Cortex of kidney (tissue), 1 donor: ENCODE measurements at places on chromosomes 16 and 17.

DNA sequence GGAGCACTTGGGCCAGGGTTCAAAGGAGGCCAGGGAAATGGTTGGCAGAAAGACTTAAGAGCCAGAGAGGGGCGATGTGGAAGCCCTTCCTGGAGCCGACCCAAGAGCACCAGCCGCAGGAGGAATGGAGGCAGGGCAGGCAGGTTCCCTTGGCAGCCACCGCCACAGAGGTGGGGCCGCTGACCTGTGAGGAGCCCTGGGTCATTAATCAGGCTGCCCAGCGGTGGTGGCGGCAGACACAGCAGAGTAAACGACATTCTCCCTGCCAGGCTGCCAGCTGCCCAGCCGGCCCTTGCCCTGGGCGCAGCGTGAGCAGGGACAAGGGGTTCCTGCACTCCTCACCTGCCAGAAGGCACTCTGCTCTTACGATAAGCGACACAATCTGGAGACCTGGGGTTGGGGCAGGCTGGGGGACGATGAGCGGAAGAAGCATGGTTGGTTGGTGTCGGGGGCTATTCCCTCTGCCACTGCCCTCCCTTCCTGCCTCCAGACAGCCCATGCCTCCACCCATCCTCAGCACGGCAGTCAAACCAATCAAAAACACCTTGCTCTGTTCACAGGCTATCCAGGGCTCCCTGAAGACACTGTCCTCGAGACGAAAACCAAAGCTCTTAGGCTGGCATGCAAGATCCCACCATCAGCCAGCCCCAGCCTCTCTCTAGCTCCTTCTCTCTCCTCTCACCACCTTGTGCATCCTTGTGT lies 40.9 kb downstream of the PLXDC1 start:
- DNase-seq: no peak

DNA sequence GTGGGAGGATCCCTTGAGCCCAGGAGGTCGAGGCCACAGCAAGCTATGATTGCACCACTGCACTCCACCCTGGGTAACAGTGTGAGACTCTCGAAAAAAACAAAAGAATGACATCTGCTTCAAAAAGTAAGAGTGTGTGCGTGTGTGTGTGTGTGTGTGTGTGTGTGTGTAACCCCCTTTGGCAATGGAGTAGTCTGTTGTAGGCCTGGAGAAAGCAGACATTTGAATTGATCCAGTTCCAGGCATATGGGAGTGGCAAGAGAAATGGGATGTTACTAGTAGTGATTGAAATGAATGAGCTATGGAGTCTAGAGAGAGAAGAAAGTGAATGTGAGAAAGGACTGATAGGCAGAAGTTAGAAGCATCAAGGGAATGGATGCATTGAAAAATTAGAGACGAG lies 9.9 kb downstream of the CASC3 start:
- DNase-seq: no peak

DNA sequence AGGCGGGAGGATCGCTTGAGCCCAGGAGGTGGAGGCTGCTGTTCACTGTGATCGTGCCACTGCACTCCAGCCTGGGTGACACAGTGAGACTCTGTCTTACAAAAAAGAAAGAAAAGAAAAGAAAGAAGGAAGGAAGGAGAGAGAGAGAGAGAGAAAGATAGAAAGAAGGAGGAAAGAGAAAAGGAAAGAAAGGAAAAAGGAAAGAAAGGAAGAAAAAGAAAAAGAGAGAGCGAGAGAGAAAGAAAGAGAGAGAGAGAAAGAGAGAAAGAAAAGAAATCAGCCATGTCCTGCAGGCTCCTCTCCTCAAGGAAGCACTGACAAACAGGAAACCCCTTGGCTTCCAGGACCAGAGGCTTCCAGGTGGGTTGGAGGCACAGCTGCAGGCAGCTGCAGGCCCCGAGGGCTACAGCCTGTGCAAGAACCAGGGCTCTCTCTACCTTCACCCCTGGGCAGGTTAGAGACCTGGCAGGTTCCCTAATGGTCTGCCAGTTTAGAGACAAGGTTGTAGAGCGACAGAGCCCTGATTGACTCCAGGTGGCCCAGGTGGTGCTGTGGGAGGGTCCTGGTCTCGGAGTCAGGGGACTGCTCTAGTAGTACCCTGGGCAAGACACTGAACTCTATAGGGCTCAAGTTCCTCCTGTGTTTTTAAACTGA lies 53.8 kb downstream of the PECAM1 start:
- DNase-seq: no peak

GRCh38 chr17:69913216-69913615 lies 161.8 kb upstream of the KCNJ16 start:
- DNase-seq: no peak

DNA sequence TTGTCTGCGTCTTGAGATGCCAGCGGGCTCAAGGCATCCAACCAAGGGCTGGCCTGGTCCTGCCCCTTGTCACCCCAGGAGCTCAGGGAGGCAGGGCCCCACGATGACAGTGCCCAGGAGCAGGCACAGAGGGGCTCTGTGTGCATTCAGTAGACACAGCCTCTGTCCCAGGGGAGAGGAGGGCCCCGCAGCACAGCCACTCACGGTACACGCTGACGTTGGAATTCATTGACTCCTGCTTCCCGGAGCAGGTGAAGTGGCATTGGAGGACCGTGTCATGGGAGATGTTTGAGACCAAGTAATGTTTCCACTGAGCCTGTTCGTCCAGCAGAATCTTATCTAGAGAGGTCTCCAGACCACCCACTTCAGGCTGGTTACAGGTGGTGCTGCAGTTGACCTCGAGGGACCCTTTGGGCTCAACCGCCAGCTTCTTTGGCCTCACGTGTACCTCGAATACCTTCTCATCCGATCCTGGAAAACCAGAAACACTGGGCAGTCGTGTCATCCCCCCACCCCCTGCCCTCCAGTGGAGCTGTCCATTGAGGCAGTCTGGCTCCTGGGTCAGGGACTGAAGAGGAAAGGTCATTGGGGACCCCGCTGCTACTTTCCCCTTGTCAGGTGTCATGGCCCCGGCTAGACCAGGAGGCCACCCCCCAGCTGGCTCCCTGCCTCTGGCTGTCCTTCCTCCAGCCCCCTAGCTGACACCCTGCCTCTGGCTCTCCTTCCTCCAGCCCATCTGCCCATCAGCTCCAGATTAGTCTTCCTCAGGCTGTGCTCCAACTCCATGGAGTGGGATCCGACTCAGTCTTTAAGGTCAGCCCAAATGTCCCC lies 7.0 kb downstream of the PRR29 start:
- DNase-seq: no peak

DNA sequence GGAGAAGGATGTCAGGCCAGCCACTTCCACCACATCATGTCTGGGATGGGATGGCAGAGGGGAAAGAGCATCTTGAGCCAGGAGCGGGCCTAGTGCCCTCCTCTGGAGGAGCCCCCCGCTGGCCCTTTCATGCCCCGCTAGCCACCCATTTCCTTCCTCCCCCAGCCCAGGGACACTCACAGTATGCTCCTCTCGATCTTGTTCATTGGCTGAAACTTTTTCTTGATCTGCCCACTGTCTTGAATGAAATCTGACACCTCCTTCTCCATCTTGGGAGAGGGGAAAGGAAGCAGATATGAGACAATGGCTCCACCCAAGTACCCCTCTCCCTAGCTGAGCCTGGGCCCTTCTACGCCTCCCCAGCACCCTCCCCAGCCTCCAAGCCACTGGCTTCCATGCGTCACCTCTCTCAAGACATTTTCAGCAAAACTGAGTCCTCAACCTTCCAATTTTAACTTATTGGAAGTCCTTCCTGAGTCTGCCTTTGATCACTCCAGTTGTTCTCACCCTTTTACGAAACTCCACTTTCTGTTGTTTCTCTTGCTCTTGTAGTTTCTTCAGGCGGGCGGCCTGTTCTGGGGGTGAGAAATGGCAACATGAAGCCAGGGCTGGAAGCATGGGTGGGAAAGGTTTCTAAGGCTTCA lies 7.2 kb downstream of the SPAG7 start:
- no peak for DNase-seq

DNA sequence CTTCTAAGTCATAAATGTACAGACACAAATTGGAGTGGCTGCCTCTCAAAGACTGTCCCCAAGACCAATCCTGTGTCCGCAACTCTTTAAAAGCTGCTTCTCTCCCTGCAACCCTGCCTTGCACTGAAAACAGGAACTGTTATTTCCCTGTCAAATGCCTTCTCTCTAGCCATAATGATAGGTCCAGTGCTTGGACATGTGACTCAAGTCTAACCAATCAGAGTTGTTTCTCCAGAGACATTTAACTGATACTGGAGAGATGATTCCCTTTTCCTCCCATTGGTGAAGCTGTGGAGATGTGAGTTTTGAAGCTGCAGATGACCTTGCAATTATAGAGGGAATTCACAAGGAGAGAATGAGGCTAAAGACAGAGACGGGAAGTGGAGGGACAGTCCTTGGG lies 253.3 kb upstream of the CDH5 start:
- DNase-seq: no peak

GRCh38 chr17:1203111-1203966 lies 23.6 kb upstream of the ABR start:
- no peak for DNase-seq

GRCh38 chr17:30230596-30231125 lies 4.8 kb downstream of the SLC6A4 start:
- DNase-seq: no peak

GRCh38 chr16:86568677-86569623 lies 2.3 kb downstream of the FOXC2 start:
- DNase-seq: no peak

GRCh38 chr17:38579934-38580333 lies 25.8 kb downstream of the SRCIN1 start:
- no peak for DNase-seq

GRCh38 chr17:51373489-51374152 lies 113.3 kb downstream of the UTP18 start:
- no peak for DNase-seq

- DNase-seq: no peak
These were observed 29.8 kb upstream of the LCMT1 start for GRCh38 chr16:25081702-25082101.

- DNase-seq: no peak
These were observed 48.7 kb upstream of the WSB1 start for GRCh38 chr17:27245230-27245696.

GRCh38 chr16:28528463-28528867 lies 10.3 kb downstream of the NUPR1 start:
- DNase-seq: no peak

GRCh38 chr17:81906476-81907218 lies 4.6 kb downstream of the PCYT2 start:
- DNase-seq: no peak

DNA sequence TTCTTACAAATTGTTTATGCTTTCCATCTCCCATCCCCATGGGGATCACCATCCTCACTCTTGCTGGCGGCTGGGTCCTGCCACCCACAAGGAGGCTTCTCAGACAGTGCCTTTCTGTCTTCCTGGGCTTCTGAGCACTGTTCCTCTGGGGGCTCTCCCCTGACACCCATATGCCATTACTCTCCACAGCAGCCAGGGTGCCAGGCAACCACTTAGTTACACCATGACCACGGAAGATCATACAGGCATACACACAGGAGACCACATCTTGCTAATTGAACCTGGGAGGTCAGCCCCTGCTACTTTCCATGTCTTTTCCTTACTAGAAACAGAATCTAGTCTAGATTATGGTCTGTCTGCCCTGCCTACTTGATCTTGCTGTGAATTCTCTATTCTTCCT lies 27.7 kb upstream of the HS3ST2 start:
- DNase-seq: no peak

- no peak for DNase-seq
These were observed 58.2 kb downstream of the CYLD start for GRCh38 chr16:50800074-50800473.

GRCh38 chr16:88298833-88299745 lies 83.7 kb upstream of the ZNF469 start:
- no peak for DNase-seq

DNA sequence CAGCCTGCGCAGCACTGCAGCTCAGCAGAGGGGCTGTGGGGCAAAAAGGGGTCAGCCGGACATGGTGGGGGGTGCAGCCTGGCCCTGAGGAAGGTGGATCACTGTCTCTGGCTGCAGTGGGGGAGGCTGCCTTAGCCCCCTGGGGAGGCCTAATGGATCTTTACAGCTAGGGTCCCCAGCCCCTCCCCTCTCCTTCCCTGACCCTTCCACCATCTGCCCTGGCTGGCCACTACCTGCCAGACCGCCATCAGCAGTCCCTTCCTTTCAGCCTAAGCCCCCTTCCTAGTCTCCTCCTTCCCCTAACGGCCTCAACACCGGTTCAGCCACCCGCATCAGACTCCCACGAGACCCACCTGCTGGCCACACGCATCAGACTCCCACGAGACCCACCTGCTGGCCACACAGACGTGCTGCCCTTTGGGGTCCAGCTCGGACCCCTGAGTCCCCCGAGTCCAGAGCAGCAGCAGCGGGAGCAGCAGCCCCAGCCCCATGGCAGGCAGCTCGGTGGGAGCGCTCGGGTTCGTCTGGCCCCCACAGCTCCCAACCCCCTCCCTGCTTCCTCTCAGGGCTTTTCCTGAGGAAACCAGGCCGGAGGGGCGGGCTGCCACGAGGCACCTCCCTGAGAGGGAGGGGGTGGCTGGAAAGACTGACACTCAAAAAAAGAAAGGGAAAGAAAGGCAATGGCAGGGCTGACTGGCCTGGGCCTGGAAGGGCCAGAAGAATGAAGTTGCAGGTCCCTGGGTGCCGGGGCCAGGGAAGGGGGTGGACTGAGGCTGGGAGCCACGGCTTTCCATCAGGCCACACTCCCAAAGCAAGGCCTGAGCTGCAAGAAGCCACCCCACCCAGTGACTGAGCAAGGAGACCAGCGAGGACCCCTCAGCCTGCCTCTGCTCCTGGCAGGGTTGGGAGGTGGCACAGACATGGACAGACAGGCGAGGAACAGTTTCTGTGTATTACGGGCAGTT lies at the start of gene SCARF1:
Gene SCARF1 (minus strand): TSS at position 526 of the 965 bp plus-strand sequence. CDS start 35 bp downstream, at position 491.
- DNase-seq: no peak

- no peak for DNase-seq
These were observed 7.0 kb downstream of the DPEP1 start for GRCh38 chr16:89620406-89620841.

DNA sequence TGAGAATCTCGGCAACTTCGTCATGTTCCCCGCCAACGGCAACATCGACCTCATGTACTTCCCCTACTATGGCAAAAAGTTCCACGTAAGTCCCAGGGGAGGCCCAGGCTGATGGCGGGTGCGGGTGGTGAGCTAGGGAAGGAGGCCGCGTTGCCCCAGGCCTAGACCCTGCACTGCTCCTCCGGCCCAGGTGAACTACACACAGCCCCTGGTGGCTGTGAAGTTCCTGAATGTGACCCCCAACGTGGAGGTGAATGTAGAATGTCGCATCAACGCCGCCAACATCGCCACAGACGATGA lies 4.8 kb downstream of the ATP1B2 start:
- DNase-seq: no peak

- DNase-seq: no peak
These were observed 14.5 kb downstream of the OTOP3 start for GRCh38 chr17:74950207-74950606.
